ENCODE measurements at places on chromosomes 6 and 20. TPM values are rescaled to one million over a fixed set of nuclear protein-coding genes. Genes with fewer than 3 reads are reported as not detected.

DNA sequence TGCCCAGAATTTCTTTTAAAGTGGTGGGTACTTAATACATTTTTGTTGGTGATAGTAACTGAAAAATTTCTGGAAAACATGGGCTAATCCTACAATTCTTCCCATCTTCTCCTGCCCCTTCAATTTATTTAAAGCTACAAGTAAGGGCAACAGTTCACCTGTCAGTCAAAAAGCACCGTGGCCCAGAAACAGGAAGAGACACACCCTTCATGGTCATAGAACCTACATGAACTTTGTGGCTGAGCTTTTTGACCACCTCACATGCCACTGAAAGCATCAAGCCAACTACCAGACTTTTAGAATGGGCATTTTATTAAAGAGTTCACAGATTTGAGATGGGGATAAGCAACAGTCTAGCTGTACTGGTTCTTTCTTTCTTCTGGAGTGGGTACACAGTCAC lies 201.1 kb upstream of the CNR1 start:
- no peak for DNase-seq

- DNase-seq, result no peak
Observed at GRCh38 chr20:24493181-24493580, 23.8 kb downstream of the SYNDIG1 start.

Gene PKHD1
- not detected for total RNA-seq

DNA sequence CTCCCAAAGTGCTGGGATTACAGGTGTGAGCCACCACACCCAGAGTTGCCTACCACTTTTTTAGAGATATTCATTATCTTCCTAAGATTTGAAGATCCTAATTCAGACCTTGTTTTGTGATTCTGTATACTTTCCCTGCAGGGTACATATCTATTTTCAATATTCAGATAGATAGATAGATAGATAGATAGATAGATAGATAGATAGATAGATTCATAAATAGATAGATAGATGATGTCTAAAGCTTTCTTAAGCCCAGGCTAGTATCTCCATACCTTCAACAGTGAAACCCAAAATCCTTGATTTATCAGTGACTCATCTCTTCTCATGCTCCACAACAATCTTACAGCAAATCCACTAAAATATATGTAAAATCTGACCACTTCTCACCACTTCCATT lies 30.8 kb downstream of the ZNF391 start:
- DNase-seq, result no peak

Gene LY6G6C
- total RNA-seq, result not detected

DNA sequence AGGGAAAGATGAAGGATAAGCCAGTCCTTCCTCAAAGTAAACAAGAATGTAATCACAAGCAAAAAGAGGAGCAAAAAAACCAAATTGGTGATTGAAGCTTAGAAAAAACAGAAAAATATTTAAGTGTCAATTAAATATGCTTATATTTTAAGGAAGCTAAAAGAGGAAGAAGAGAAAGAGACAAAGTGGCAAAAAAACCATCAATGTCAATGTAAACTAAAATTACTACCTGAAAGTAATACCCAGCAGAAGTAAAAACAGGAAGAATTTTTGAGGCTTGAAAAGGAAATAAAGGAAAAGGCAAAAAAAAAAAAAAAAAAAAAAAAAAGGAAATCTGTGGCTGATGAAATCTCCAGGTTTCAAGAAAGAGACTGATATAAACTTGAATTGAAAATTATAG lies 36.2 kb upstream of the OGFRL1 start:
- DNase-seq, result no peak

GRCh38 chr20:24492031-24492607 lies 22.7 kb downstream of the SYNDIG1 start:
- DNase-seq, result no peak

Gene MUCL3
- 0.19 TPM for total RNA-seq

GRCh38 chr6:35973670-35974222 lies 50.7 kb downstream of the SLC26A8 start:
- DNase-seq, result no peak

GRCh38 chr6:116458264-116458663 lies 2.9 kb upstream of the CALHM6 start:
- no peak for DNase-seq

DNA sequence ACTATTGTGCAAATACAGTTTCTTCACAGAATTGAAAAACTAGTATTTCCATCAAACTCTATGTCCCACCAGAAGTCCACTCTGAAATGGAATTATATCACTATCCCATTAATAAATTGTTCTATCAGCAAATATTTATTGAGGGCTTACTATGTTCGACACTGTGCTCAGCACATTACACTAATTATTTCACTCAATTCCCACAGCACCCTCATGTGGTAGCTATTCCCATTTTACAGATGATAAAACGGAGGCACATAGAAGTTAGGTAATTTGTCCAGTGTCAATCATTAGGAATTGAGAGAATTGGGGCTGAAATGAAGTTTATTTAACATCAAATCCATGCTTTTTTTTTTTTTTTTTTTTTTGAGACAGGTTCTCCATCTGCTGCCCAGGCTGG lies 52.5 kb downstream of the MKKS start:
- no peak for DNase-seq

Gene NCOA3
- 41.5 TPM for total RNA-seq

GRCh38 chr6:160995271-160995670 lies 3.7 kb downstream of the MAP3K4 start:
- DNase-seq, result no peak

Gene SLC22A1
- 1.3 TPM for total RNA-seq

- no peak for DNase-seq
Observed at GRCh38 chr6:52363228-52363867, 1.4 kb downstream of the PAQR8 start.

All from omental fat pad (tissue), 4 donors.